ENCODE measurements at places on chromosomes 6 and 20.
A peak's percentile ranks its signal among the peaks of the same experiment; 100 is the strongest.

DNA sequence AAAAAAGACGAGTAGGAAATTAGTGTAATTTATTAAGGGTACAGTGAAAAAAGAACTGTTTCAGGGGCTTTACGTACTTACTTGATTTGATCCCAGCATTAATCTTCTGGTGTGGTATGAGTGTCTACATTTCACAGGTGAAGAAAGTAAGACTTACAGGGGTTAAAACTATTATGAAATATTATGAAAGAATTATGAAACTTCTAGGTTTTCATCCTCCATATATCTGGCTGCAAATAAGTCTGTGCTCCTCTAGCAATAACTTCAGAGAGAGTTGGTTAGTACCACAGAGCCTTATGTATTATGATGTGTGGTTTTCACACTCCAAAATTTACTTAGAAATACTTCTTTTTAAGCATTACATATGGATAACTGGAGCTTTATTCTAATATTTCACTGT, 41.9 kb downstream of the ZFAND3 start:
- no peak for DNase-seq

DNA sequence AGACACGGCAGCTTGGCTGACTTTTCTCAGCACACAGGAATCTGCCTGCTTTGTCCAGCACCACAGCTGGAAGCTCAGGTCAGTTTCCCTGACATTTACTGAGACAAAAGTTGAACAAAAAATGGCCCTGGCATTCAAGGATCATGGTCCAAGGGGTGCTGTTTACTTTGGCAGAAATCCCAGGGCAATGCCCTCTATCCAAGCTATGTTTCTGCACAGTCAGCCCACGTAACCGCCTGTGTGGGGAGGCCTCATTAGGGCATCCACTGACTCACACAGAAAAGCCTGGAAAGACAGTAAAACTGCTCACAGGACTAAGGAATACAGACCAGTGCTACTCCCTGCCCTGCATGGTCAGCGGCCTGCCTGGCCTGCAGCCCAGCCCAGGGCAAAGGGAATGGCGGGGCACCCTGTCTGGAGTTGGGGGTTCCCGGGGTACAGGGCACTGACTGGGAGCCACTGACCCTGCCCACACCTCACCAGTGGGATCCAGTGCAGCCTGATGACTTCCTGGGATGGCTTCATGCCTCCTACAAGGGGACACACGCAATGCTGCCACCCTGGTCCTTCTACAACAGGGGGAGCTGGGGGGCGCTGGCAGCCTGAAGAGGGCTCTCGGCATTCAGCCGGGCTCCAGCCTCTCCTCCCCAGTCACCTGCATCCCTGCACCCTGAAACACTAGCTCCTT, 77.1 kb downstream of the NINL start:
- peak; percentile 55 for DNase-seq

GRCh38 chr20:5608104-5608441, 142.1 kb upstream of the SHLD1 start:
- DNase-seq: peak; percentile 94

GRCh38 chr20:17890330-17890729, 78.3 kb downstream of the SNX5 start:
- no peak for DNase-seq

Measured in NCI-H69 (cell line).